GM23248 (cell line): ENCODE measurements at places on chromosomes 5 and 9. TPM values are rescaled to one million over a fixed set of nuclear protein-coding genes. Genes with fewer than 3 reads are reported as not detected.

The TLX3 gene
- total RNA-seq: not detected in 2 replicates

The CNTFR gene
- total RNA-seq: not detected in 2 replicates

The OR1Q1 gene
- not detected in 2 replicates for total RNA-seq

The SLC45A2 gene
- not detected in 2 replicates for total RNA-seq

The SCAI gene
- 2.9 and 3.0 TPM in 2 replicates for total RNA-seq

The CDH10 gene
- 1.6 and 5.7 TPM in 2 replicates for total RNA-seq

The CKMT2 gene
- not detected in 2 replicates for total RNA-seq
